SIG-M5 (cell line): ENCODE measurements at places on chromosomes 12 and 14.

DNA sequence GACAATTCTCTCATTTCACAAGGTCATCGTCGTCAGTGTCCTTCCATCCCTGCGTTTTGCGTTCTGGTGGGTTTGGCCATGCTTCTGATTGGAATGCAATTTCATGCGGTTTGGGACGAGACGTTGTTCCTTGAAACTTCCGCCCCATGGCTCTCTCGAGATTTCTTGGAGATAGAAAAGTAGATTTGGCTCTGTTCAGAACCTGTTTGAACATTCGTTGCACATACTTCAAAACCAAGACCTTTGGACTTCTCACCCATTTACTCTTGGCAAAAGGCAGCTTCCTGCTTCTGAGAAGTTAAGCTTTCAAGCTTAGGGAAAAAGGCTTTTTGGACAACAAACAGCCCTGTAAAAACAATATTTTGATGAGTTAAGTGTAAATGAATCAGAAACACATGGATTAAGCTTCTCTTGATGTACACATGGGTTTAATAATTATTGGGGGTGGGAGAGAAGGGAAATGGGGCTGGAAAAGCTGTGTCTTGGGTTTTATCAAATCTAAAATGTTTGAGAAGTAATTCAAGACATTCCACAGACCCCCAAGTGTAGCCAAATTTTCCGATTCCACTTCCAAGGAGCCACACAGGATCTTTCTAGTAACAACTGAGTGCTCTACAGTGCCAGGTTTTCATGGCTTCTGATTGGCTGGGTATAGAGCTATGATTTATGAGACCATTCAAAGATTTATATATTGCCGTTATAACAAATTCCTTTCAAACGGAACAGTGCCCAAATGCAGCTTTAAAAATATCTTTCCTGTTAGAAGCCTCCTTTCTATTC is 467.2 kb downstream of the MED13L start:
- DNase-seq, result no peak

DNA sequence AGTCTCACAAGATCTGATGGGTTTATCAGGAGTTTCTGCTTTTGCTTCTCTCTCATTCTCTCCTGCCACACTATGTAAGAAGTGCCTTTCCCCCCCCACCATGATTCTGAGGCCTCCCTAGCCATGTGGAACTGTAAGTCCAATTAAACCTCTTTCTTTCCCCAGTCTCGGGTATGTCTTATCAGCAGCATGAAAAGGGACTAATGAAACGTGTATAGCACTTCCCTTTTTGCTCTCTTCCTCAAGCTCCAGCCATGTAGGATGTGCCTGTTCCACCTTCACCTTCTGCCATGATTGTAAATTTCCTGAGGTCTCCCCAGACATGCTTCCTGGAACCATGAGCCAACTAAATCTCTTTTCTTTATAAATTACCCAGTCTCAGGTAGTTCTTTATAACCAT is 7.0 kb upstream of the CRACR2A start:
- no peak for DNase-seq

GRCh38 chr12:38782359-38782758 is 123.0 kb downstream of the CPNE8 start:
- no peak for DNase-seq

GRCh38 chr12:49910331-49911212 is 6.9 kb upstream of the FAIM2 start:
- no peak for DNase-seq

GRCh38 chr12:19846574-19846973 is 407.3 kb downstream of the AEBP2 start:
- no peak for DNase-seq

DNA sequence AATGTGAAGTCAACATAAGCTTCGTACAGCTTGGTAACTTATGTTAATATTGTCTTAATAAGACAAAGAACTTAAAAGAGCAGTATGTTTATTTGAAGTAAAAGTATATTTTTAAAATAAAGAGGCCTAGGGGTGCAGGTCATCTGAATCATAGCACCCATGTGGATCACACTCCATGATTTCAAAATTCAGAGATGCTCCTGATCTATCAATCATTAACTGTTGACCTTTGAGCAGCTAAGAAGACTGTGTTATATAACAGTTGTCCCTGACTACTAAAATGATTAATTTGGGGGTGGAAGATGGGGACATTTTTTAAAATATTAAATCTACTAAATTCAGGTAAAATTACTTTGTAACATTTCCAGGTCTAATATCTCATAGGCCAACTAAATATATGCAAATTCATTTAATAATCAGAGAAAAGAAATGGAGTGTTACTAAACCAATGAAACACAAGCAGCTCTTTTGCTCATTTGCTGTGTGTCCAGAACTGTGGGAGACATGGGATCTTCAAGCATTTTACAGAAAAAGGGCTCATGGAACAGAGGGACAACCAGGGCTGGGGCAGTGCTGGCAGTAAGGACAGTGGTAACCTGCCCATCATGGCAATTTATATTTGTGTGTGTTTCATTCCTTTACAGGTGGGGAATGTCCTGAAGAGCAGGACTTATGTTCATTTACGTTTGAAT is 120.7 kb upstream of the PCED1B start:
- no peak for DNase-seq

DNA sequence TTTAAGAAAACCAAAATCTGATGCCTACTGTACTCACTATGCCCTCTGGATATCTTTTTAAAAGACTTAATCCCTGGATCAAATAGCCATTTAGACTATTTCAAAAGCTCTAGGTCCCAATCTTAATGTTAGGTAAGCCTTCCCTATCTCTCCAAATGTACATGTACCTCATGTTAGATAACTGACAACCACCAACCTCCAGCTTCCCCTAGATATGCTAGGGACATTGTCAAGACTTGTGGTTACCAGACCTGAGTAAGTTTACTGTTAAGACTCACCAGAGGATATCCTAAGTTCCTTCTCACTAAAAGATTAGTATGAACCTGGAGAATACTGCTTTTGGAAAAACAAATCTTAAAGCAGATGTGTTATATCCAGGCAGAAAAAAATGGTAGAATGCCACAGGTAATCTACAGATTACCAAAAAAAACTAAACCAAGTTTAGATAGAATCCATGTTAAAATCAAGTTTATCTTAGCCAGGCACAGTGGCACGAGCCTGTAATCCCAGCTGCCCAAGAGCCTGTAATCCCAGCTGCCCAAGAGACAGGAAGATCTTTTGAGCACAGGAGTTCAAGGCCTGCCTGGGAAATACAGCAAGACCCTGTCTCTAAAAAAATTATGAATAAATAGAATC is 9.7 kb downstream of the NAP1L1 start:
- DNase-seq, result no peak

DNA sequence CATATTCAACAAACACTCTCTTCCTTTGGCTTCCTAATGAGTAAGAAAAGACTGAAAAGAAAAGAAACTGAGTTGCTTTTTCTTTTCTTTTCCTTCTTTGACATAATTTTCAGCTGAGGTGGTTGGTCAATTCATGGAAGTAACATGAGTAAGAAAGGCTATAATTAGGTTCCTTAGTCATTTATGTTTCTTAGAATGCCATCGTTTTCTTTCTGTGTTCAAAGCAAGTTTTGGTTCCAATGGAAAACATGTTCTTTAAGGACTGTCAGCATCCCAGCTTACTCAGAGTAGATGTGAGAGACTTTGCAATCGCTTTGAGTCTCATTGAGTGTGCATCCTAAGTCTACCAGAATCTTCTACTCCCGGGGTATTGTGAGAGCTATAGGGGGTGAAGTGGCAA is 882.4 kb downstream of the DIO2 start:
- no peak for DNase-seq

- DNase-seq, result no peak
Observed at GRCh38 chr12:203462-204260, 10.3 kb downstream of the SLC6A12 start.

DNA sequence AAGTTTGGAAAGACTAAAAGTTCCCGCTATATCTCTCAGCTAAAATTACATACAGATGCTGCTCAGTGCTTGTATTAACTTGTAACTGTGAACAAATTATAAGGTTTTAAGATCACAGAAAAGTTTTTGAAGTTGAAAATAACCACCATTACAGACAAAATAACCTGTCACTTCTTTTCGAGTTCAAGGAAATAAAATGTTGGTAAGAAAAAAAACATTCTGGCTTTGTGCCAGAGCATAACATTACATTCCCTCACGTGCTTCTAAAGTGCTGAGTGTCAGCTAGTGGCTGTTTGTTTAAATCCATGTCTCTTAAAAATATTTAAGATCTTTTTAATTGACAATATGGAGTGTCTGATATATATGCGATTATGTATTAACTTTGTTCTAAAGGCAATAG is 27.2 kb upstream of the ADAMTS20 start:
- no peak for DNase-seq

DNA sequence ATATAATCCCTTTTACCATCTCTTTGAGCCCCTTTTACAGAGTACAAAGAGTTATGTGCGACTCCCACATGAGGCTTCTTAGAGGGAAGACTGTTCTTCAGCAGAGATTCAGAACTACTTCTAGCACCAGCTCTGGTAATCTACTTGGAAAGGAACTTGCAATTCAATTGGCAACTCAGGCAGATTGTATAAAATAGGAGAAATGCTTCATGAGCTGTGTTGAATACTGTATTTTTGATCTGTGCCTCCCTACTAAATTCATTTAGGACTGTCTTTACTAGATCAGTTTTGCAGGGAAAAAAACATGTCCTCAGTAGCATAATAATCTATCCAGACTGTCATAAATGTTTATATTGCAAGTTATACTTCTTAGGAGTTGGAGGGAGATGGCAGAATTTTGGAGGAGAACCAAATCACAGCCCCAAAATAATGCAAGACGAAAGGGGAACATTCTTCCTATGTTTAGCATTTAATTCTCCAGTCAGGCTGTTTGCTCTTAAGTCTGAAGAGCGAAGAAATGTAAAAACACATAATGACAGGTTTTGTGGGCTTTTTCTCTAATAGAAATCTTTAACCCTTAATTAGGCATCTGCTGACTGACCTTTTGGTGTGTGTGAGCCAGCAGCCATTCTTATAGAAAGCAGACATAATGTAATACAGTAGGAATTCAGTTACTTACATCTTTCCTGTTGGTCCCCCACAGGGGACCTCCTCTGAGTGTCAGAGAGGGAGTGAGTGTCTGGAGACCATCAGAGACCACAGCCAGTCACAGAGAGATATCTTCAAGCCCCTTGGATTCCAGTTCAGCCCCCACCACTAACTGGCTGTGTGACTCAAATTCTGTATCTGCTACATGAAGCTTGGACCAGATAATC is 3.9 kb downstream of the ANO4 start:
- no peak for DNase-seq

- no peak for DNase-seq
Observed at GRCh38 chr14:63896278-63896720, 43.5 kb downstream of the SYNE2 start.

DNA sequence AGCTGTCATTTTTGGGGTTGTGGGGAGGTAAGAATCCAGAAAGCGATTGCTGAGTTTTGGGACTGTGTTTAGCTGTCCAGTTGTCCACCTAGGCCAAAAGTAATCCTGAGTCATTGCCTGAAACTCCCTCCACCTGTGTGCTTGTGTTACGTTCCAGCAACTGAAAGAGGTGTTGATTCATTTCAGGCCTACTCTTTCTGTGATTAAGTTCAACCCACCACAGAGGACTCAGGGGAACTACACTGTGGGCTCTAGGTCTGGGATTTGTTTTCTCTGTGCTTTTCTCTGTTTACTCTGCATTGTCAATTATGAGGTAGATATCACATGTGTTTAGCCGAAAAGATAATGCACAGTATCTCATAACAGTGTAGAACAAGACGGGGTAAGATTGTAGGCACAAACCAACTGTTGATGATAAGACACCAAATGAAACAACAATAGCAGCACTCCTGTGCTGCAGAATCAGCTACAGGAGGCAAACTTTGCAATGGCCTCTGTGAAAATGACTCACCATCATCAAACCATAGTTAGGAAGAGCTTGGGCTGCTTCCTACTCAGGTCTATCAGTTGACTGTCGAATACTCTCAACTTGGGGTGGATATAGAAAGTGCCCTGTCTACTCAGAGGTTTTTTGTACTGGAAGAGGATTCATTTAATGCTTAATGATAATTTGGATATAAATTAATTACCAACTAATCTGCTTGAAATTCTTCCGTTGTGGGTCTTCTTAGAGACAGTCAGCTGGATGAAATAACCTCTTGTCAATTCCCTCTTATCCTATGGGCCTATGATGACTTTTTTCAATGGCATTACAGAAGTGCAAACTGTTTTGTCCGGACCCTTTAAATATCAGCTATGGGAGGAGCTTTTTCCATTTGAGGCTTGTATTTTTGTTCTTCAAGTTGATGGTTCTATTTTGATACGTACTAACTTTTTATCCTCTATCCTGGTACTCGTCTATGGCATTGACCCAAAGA is 385.9 kb downstream of the BMP4 start:
- no peak for DNase-seq

DNA sequence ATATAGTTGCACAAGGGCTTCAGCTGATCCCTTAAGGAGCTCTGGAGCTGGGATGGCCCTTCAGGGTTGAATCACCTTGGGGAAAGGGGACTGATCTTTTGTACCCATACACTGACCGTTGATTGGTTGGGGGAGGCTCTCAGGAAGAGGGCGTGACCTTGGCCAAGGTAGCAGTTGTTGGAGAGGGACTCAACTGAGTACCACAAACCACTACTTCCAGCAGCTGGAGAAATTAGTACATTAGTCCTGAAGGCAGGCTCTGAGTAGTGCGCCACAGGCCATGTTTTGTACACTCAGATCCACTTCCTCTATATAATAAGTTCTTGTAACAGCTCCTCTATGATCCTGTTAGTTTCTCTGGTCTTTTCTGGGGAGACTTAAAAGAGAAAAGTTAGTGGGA is 317.6 kb downstream of the CCDC91 start:
- no peak for DNase-seq

GRCh38 chr14:80549141-80549540 is 337.8 kb upstream of the DIO2 start:
- no peak for DNase-seq

- no peak for DNase-seq
Observed at GRCh38 chr12:125755512-125755911, 690.3 kb downstream of the AACS start.

DNA sequence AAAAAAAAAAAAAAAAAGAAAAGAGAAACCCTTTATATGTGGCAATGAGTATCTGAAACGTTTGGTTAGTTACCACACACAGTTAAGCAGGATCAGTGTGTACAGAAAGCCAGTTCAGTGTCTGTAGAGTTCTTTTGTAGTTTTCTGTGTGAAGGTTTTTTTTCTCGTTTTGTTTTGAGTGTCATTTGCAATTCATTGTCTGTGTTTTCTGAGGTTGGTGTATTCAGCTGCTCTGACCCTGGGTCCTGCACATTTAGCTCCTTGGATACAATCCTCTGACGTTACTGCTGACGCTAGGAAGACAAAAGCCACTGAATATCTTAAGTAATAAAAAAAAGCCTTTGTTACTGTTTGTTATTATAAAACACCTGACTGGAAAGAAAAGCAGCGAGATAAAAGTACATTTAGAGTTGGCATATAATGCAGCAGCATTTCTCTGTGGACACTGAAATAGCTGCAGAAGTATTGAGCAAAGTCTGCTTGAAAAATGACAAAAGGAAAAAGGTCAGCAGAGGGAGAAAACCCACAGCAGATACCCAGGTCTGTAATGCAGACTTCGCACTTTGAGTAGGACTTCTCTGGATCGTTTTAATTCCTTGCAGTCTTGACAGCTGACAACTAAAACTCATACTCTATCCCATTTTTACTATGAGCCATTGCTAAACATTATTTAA is 89.0 kb downstream of the POLR3B start:
- DNase-seq, result no peak

GRCh38 chr12:592024-592505 is 71.2 kb downstream of the NINJ2 start:
- DNase-seq, result no peak
